Suprapubic skin (tissue), 4 donors: ENCODE measurements at places on chromosomes 13 and 19.

GRCh38 chr19:52048555-52049501 lies at the start of gene ZNF432:
TSS of gene ZNF432 (minus strand) at chr19:52048838. CDS start at chr19:52046868, 1,970 bp downstream.
- DNase-seq, result peak; percentile 96

DNA sequence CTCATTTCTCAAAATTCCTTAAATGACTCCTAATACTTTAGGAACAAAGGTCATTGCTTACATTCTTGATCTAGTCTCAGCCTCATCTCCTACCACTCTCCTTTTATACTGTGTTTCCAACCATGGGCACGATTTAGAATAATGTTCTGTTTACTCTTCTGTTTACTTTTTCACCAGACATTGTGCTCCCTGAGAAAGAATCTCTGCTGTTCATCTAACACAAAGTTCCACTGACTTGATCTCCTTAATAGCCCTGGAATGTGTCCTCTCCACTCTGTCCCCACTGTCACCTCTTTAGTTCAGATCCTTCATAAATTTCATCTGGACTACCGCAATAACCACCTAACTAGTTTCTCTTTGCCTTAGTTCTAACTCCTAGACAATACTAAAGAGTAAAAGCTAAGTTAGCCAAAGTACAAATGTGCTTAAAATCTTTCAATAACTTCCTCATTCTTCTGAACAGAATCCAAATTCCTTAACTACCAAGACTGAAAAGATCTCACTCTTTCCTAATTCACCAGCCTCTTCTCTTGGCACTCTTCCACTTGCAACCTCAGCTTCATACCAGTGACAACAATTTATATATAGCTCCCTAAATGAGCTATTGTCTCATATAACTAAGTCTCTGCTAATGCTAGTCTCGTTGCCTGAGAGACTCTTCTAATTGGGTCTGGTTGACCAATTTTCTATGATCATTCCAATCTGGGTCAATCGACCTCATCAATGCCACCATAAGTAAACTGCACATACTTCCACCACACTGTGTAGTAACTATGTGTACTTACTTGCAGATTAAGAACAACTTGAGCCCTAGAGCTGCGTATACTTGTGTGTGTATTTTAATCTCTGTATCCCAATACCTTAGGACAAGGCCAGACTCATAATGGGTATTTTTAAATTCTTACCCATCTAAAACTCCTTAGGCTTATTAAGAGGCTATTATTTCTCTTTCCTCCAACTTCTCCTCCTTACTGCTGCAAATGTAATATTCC lies 179.9 kb downstream of the VWA8 start:
- DNase-seq, result no peak

- DNase-seq, result no peak
These were observed 5.3 kb downstream of the PTBP1 start for GRCh38 chr19:802498-803098.

DNA sequence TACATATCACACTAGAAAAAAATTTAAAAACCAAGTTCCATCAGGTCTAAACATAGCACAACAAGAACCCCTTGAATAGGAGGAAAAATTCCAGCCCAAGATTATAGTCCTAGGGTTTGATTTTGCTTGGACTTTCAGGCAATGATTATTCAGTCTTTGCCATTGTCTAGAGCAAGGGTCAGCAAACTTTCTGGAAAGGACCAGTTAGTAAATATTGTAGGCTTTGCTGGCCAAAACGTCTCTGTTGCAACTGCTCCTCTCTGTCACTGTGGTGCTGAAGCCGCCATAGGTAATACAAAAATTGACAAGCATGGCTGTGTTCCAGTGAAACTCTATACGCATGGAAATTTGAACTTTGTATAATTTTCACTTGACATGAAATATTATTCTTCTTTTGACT lies 95.5 kb upstream of the UBAC2 start:
- DNase-seq, result no peak

- DNase-seq, result no peak
These were observed 75.6 kb upstream of the ZNF507 start for GRCh38 chr19:32269831-32270230.

GRCh38 chr19:33763633-33764371 lies 32.9 kb upstream of the KCTD15 start:
- no peak for DNase-seq

- no peak for DNase-seq
These were observed 4.6 kb upstream of the MUC16 start for GRCh38 chr19:9014803-9015202.

- no peak for DNase-seq
These were observed 366.9 kb downstream of the KLF12 start for GRCh38 chr13:73767191-73767741.

GRCh38 chr19:35732540-35733179 lies 9.6 kb downstream of the IGFLR1 start:
- no peak for DNase-seq

DNA sequence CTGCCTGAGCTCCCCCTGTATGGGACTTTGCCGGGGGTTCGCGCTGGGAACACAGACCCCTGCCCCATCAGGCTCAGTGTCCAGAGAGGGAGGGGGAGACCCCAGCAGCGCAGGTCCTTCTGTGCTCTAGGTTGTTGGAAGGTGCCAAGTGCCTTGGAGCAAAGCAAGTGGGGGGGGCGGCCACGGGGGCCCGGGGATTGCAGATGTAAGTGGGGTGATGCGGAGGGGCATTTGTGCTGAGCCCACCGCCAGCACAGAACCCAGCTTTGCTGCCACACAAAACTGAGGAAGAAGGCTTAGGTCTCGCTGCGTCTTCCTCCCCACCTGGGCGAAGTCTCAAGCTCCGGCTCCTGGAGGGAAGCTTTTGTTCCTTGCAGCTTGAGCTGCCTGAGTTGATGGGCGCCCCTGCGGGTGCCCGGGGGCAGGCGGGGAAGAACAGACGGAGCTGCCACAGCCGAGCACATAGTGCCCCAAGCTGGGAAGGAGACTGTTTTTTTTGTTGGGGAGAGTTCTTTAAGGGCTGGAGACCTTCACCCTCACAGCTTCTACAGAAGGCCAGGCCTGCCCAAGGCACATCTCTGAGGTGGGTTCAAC lies 1.5 kb upstream of the NTN5 start:
- DNase-seq, result no peak

DNA sequence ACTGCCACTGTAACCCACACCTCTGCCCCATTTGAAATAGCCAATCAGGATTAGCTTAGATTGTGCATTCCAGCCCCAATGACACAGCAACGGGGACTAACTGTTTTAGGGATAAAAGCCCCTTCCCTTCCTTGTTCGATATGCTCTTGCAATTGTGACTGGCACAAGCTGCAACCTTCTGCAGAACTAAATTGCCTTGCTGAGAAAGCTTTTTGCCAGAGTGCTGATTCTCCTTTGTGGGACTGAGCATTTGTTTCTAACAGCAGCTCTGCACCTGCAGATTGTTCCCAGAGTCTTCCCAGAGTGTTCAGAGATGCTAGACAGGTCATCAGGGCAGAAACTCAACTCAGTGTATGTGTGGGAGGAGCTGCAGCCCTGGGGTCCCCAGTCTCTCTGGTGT lies 115.8 kb downstream of the ZNF675 start:
- DNase-seq, result no peak
